CD4-positive, alpha-beta T cell (primary cell): ENCODE measurements at places on chromosomes 2 and 18.
A peak's percentile ranks its signal among the peaks of the same experiment; 100 is the strongest.

- DNase-seq = no peak
Observed at GRCh38 chr18:55245211-55245614, 286.0 kb upstream of the CCDC68 start.

DNA sequence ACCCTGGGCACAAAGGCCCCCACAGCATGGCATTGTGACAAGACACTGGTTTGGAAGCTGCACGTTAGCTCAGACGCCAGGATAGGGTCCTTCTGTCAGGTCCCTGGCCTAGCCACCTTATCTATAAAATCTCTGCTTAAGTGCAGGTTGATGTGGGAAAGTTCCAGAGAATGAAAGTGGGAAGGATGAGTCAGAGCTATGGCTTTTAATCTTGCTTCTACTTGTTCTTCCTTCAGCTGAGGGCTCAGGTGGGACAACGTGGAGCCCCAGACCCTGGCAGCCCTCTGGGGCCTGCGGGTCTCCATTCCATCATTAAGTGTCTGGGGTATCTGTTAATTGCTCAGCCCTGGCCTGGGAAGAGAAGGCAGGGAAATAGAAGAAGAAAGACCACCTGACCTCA, 64.5 kb downstream of the CELF4 start:
- no peak for DNase-seq

DNA sequence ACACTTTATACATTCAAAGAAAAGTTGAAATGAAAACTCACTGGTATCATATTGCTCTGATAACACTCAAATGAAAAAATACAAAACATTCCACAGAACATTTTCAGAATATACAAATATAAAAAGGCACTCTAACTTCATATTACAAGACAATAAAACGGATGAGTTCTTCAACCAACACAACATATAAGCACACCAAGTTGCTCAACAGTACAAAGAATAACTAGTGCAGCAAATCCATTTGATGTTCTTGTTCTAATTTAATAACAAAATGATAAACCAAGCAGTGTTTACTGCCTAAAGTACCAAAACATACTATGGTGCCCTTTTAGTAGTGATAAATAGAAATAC, 60.8 kb upstream of the PGAP1 start:
- DNase-seq = no peak

DNA sequence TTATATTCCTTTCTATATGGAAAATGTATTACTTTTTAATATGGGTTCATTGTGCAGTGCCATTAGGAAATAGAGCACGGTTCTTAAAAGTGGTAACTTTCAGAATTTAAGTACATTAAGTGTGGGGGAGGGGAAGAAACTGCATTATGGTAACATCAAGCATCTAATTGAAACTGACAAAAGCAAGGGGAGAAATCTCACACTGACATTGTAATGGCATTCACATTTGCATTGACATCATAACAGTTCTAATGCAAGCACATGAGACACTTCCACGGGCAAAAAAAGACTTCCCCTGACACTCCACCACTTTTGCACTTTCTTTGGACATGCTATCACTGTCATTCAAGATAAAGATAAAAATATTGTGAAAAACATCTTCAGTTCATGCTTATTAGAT, 431.3 kb upstream of the SMIM21 start:
- DNase-seq = no peak

DNA sequence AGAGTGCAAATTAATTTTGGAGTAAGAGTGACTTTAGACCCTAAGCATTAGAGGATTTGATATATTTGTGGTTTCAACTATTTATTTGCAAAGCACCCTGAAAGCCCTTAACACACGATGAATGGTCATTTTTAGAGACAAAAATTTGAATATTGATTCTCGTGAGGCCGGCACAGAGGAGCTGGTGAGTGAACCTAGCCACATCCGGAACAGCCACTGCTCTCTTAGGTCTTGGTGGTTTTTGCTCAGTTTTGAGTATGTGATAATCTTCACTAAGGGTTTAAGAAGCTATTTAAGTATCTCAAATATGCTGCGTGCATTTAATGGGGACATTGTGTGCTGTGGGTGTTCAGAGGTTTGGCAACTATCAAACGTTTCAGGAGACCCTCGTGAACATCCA, 204.8 kb downstream of the TSN start:
- DNase-seq = no peak

DNA sequence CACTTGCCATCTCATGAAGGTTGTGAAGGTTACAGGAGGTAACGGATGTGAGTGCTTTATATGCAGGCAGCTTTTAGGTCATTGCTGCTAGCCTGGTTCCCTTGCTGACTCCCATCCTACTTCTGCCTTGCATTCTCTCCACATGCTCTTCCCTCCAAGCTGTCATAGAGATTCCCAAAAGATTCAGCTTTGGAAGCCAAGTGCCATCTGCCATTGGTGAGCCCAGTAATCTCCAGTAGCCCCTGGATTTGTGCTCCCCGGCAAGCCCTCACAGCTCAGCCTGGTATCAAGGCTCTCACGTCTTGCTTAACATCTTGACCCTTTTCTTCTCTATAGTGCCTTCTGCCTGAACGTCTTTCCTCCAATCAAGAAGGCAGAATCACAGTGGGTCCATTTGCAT, 61.6 kb downstream of the MYT1L start:
- DNase-seq = no peak

GRCh38 chr18:80185545-80185944, 61.8 kb downstream of the PARD6G start:
- no peak for DNase-seq

- DNase-seq = no peak
Observed at GRCh38 chr18:43866696-43867095, 589.4 kb upstream of the SYT4 start.

DNA sequence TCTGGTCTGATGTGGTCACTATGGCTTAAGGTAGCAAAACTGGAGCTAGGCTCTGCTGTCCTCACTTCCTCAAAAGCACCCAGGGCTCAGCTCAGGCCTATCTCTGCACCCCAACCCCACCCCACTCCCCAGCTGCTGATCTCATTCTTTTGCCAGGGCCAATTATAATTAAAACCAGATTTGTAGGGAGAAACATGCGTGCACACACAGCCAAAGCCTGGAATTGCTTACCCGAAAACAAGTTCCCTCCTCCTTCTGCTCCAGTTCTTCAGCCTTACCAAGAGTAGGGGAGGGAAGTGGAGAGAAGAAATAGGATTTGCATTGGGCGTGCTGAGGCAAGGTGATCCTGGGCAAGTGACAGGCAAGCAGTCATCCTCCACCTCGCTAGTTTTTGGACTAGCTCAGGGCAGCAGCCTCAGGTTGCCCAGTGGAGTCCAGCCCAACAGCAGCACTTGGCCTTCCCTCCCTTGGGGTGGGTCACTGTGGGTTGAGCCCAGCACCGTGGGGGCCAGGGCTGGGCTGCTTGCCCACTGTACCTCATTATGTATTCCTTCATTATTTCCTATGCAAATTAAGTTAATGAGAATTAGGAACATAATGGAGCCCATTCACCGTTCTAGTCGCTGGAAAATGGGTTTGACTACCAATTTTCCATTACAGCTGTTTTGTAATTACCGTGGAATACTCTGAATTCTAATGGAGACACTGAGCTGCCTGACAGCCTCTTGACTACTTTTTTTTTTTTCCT, 199.1 kb upstream of the CELF4 start:
- DNase-seq = no peak

- DNase-seq = no peak
Observed at GRCh38 chr18:35525795-35526494, 28.2 kb upstream of the INO80C start.

- DNase-seq = no peak
Observed at GRCh38 chr18:47250391-47251046, 941 bp downstream of the SKOR2 start.

DNA sequence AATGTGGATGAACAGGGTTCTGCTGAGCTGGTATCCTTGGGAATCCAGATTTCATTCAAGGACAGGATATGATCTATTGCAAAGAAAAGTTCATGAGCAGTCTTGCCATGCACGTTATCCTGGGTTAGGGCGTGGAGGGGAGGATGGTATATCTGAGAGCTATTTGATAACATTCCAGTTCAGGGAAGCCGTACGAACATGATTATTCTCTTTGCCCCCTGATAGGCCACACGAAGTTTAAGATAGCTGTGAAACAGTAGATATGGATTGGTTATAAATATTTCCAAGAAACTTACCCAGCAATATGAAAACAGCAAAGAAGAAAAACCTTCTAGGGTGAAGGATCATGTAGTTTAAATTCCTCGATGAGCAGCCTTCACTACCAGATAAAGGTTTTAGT, 171.9 kb downstream of the LTBP1 start:
- DNase-seq = no peak

- no peak for DNase-seq
Observed at GRCh38 chr2:66030553-66030952, 404.4 kb upstream of the MEIS1 start.

GRCh38 chr2:236512902-236513435, 56.7 kb upstream of the ACKR3 start:
- DNase-seq = peak; percentile 53

DNA sequence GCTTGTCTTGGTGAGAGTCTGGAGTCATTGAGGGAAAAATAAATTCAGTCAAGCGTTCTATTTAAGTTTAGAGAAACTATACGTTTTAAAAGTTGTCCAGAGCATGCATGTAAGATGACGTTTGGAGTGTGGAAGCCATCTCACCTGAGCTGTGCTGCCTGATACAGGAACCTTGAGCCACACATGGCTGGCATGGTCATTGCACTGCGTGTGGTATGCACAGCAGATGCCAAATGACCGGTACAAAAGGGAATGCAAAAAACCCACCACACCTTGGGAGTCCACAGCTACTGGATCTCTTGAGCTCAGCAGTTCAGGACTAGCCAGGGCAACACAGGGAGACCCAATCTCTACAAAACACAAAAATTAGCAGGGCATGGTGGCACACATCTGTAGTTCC, 4.3 kb downstream of the MZT2B start:
- no peak for DNase-seq

- DNase-seq = no peak
Observed at GRCh38 chr18:10374195-10374594, 80.2 kb upstream of the APCDD1 start.

- DNase-seq = no peak
Observed at GRCh38 chr2:231410293-231411004, 14.9 kb downstream of the B3GNT7 start.

DNA sequence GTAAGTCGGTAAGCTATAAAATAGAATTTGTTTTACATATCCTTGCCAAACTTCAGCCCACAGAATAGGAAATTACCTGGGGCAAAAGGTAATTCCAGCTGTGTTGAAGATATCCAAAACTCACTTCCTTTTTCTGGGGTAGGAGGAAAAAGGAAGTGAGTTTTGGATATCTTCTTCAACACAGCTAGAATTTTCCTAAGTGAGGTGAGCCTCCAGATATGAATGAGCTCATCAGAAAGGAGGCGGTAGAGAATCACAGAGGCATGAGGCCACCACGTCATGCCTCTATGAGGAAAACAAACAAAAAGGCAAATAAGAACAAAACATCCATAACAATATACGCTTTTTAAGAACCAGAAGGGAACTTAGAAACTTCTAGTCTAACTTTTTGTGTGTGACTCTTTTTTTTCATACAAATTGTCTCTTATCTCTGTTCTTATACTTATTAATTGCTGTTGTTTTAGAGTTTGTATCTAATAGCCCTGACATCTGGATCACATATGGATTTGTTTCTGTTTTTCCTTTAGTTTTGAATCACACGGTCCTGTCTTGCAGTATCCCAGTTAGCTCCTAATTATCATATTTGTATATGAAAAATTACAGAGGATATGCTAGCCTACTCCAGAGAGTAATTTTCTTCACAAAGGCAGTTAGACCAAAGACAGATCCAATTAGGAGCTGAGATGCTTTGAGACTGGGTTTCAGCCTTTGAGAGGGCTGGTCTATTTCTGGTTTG, 104.5 kb downstream of the RBM43 start:
- DNase-seq = no peak

- DNase-seq = no peak
Observed at GRCh38 chr2:111930875-111931274, 32.5 kb downstream of the MERTK start.

DNA sequence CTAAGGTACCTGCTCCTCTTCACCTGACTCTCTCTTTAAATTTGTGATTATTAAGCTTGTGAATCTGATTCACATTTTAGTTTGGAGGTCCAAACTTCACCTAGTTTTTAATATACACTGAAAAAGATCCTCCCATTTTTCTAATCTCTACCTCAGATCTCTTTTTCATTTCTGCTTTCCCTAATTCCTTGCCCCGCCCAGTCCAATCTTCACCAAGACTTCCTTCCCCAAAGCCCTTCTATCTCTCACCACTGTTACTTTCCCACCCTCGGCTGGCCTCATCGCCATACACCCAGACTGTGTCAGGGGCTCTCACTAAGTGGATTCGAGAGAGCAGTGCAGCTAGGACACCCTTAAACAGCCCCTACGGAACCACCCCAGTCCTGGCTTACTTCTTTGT, 40.0 kb downstream of the LBH start:
- no peak for DNase-seq

- DNase-seq = no peak
Observed at GRCh38 chr2:6184532-6185292, 492.5 kb downstream of the SOX11 start.

DNA sequence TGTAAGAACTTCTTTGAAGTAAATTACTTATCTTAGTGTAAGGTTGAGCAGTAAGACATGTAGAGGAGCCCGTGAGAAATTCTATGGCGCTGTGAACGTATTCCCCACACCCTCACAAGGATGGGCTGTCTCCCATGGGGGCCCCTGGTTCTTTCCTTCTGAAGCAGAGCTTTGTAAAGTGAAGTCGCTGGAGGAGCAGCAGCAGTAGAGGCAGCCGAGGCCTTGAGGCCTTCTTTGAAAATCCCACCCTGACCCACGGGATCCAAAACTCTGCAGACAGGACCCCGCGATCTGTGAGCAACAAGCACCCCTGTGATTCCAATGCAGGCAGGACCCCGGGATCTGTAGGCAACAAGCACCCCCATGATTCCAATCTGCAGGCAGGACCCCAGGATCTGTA, 23.8 kb upstream of the SNTG2 start:
- DNase-seq = no peak

GRCh38 chr2:61356261-61356957, 114.5 kb downstream of the USP34 start:
- DNase-seq = no peak

- DNase-seq = no peak
Observed at GRCh38 chr2:181780047-181780651, 99.8 kb upstream of the NEUROD1 start.

DNA sequence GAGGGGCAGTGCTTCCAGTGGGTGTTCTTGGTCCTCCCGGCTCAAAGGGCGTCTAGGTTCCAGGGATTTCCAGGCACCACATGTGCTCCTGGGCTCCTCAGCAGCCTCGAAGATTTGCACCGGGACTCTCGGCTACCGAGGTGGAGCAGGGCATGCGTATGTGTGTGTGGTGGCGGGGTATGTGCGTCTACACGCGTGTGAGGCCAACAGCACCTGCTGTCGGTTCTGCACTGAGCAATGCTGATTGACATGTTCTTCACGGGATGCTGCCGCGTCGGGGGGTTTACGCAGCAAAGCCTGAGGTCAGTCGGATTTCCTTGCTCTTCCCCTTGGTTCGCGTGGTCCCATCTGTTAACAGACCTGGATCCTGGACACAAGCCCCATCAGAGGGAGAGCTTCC, 119.8 kb downstream of the NDUFA10 start:
- DNase-seq = no peak
